ENCODE measurements at places on chromosomes 7 and 10.
A peak's percentile ranks its signal among the peaks of the same experiment; 100 is the strongest.

DNA sequence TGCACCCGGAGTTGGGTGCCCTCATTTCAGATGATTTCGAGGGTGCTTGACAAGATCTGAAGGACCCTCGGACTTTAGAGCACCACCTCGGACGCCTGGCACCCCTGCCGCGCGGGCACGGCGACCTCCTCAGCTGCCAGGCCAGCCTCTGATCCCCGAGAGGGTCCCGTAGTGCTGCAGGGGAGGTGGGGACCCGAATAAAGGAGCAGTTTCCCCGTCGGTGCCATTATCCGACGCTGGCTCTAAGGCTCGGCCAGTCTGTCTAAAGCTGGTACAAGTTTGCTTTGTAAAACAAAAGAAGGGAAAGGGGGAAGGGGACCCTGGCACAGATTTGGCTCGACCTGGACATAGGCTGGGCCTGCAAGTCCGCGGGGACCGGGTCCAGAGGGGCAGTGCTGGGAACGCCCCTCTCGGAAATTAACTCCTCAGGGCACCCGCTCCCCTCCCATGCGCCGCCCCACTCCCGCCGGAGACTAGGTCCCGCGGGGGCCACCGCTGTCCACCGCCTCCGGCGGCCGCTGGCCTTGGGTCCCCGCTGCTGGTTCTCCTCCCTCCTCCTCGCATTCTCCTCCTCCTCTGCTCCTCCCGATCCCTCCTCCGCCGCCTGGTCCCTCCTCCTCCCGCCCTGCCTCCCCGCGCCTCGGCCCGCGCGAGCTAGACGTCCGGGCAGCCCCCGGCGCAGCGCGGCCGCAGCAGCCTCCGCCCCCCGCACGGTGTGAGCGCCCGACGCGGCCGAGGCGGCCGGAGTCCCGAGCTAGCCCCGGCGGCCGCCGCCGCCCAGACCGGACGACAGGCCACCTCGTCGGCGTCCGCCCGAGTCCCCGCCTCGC is at the start of gene EGFR:
Gene EGFR (plus strand): TSS at position 657 of the 830 bp plus-strand sequence. CDS start 261 bp downstream, outside the sequence.
- peak; percentile 83 for DNase-seq

- no peak for DNase-seq
Observed at GRCh38 chr7:24365606-24366005, 81.6 kb downstream of the NPY start.

- DNase-seq = no peak
Observed at GRCh38 chr7:139118805-139119485, 9.4 kb upstream of the ZC3HAV1 start.

GRCh38 chr7:130352194-130353074 is 7.8 kb downstream of the CPA5 start:
- DNase-seq = peak; percentile 74

DNA sequence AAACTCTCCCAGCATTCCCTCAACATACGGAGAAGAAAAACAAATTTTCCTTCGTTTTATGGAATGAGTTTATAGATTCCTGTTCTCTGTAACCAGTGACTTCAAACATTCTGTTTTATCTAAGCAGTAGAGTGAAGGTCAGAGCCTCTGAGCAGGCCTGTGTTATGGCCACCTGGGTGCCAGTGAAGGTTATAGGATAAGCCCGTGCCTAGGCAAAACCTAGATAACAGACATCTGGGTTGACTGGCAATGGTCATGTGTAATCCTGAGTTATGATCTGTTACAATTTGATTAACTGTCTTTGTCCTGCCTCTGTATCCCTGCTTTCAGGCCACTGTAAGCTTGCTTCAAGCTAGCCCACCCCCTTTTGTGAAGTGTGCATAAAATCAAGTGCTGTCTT is 8.3 kb downstream of the LSM5 start:
- DNase-seq = no peak

DNA sequence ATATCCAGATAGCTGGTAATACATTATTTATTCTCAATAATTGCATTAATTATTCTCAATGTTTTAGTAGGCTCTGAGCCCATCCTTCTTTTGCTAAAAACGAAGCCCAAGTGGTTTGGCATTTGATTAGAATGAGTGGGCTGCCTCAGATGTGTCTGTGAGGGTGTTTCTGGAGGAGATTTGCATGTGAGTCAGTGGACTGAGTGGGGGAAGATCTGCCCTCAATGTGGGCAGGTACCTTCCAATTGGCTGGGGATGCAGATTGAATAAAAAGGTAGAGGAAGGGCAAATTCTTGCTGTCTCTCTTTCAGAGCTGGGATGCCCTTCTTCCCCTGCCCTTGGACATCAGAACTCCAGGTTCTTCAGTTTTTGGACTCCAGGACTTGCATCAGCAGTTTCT is 290.6 kb upstream of the SMIM30 start:
- no peak for DNase-seq

DNA sequence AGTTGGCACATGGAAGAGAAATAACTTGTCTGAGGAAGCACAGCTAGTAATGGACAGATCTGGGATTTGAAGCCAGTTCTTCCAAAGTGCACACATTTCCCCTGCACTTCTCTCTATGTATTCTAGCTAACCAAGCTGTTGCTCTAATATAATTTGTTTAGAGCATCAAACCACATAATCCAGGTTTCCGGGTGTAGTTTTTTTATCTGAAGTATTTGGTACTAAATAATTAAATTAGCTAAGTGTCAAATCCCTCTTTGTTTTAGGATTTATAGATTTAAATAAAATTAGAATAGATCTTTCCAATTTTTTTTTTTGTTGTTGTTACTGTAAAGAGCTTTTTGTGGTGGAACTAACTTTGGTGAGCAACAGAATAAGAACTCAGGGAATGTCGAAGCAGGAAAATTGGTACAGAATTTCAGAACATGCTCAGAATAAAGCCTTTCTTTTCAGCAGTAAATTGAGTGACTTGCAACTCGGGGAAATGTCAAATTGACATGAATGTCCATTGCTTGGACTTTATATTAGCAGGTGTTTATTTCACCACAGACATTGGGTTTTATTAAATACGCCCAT is 33.7 kb downstream of the CAMK1D start:
- peak; percentile 36 for DNase-seq

- DNase-seq = no peak
Observed at GRCh38 chr10:60236869-60237524, 152.7 kb downstream of the ANK3 start.

DNA sequence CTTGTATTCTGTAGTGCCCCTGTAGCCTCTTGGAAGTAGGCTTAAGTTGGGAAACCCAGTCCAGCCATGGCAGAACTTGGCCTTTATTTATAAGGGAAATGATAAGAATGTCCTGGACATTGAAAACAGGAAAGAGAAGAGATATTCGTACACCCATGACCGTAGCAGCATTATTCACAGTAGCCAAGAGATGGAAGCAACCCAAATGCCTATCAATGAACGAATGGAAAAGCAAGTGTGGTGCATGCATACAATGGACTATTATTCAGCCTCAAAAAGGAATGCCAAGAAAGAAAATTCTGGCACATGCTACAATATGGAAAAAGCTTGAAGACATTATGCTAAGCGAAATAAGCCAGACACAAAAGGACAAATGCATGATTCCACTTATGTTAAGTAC is 315.3 kb downstream of the CXCL12 start:
- no peak for DNase-seq

- DNase-seq = peak; percentile 37
Observed at GRCh38 chr10:132443605-132443982, 46.6 kb downstream of the PWWP2B start.

DNA sequence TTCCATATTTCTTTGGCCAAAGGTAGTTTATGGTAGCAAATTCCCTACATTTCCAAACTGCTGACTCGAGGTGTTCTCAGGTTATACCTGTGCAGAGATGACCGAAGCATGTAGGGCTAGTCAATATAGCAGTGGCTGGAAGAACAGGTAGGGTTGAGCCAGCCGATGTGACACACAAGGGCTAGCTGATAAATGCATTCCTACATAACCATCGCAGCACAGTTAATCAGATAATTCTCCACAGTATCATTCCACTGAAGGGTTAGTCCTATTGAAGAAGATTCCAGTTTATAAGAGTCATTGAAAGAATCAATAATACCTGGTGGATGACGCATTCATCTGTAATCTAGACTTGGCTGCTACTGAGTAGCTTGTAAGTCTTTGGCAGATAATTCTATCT is 220.0 kb downstream of the KIF20B start:
- DNase-seq = peak; percentile 4

DNA sequence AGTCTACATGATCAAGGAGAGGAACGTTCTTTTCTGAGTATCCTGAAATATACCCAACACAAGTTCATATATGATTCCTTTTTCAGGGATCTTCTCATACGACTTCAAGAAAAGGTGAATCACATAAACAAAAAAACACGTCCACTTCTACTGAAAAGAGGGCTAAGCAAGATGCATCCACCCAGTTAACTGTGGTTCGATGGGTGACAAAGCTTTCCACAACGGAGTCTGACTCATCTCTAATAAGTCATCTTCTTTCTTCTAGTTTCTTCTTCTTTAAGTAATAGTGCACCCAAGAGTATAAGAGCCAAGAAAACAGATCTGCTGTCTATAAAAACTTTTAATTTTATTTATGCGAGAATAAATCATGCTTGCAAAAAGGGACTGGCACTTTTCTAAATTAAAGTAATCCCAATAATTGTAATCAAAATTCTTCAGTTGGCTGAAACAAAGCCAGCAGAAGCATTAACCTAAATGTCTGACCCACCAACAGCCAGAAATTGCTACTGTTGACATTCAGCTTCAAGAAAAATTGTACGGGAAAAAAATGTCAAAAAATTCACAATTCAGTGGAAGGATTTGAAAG is 146.9 kb upstream of the ANK3 start:
- DNase-seq = peak; percentile 76

DNA sequence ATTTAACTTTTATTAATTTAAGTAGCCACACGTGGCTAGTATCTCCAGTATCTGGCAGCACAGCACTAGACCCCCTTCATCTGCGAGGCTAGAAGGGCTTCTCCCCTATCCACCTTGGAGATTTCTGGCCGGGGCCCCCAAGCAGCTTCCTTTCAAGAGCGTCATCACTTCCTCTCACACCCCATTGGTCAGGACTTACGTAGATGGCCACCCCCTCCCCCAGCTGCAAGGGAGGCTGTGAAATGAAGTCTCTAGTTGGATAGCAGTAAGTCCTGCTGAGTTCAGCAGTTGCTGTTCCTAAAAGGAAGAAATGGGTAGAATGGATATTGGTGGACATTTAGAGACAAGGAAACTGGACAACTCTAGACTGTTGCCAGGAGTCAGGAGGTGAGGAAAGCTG is 33.8 kb upstream of the COMTD1 start:
- no peak for DNase-seq

GRCh38 chr10:58952747-58953466 is 223.5 kb upstream of the PHYHIPL start:
- peak; percentile 62 for DNase-seq

DNA sequence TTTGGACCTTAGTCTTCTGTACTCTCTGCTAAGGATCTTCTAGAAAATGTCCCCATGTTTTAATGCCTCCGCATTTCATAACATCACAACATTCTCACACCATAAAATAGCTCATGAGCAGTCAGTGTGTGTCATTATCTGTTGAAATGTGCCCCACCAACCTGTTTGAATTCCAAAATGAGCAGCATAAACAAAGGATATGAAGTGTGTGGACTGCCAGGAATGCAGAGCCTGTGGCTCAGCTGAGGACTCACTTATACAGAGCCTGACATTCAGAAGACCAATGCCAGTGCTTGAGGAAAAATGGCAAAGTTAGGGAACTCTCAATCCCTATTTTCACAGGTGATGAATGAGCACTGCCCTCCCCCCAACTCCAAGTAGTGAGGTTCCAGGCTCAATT is 621.4 kb downstream of the POM121L12 start:
- no peak for DNase-seq

DNA sequence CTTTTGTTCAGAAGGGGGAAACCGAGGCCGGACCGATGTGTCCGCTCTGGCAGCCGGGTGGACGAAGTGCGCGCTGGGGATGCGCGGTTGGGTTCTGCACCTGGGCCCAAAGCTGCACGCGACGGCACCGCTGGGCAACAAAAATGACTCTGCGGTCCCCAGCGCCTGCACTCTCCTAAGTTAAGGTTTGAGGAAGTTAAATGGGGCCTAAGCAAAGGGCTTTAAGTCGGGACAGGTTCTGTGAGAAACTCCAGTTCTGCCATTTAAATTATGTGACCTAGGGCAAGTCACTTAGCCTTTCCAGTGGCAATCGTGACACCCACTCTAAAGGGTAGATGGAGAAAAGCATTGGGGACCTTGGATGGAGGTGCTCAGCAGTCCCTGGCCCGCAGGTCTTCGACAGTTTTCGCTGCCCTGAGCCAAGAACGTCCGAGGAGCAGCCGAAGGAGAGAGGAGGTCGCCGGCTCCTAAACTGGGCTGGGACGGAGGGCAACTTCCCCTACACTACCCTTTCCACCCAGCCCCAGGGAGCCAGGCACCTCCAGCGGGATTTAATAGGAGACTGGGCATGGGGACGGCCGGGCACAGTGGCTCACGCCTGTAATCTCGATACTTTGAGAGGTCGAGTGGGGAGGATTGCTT is 534 bp upstream of the ACBD5 start:
- DNase-seq = peak; percentile 26

DNA sequence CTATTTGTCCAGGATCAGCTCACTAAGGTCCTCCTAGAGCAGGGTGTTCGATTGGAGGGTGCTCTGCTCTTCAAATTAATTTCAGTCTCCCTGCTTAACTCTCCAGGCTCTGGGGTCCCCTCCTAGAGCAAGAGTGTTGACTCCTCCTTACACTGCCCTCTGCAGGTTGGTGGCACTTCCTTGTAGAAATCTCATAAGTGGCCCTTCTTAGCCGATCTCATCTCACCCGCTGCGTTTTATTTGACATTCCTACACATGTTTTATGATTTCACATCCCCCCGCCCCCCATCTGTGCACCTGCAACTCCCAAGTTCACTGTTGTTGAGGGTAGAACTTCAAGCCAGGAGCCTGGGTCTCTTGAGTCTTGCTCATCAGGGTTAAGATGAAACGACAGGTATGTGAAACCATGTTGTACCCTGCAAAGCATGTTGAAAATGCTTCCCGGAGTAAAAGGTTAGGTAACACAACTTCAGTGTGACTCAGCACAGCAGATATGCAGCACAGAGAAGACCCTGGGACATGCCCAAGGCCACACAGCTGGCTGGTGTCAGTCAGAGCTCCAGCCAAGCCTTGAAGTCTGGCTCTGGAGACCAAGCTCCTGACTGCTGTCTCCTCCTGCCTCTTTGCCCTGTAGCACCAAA is 171.2 kb downstream of the PRKAG2 start:
- DNase-seq = no peak

DNA sequence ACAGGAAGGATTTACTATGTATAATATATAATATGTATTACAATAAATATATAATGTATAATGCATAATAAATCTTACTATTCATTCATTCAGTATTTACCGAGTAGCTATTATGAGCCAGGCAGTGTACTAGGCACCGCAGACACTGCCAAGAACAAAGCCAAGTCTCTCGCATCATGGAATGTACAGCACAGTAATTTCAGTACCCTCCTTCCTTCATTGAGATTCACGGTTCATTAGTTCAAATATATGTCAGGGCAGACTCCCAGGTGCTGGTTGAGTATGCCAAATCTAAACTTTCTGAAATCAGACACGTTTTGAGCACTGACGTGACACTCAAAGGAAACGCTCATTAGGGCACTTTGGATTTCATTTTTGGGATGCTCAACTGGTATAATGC is 9.1 kb downstream of the USP6NL start:
- no peak for DNase-seq

DNA sequence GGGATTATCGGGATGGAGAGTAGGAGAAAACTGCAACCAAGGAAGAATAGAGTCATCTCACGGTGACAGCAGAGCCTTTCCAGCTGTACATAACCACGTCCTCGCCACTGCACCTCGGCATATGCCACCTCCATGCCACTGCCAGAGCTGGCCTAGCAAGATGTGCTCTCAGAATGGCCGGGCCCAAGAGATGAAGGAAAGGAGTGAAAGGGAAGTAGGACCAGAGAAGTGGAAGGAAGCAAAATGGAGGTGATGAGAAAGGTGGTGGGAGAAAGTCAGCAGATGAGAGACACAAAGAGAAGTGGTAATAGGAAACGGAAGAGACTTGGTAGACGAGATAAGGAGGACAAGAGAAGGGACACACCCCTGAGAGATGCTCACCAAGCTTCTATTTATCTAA is 8.0 kb upstream of the CALU start:
- no peak for DNase-seq
